NCI-H146 (cell line): ENCODE measurements at places on chromosomes 12 and 14.

GRCh38 chr12:62003701-62004100, 256.5 kb upstream of the USP15 start:
- DNase-seq: no peak

DNA sequence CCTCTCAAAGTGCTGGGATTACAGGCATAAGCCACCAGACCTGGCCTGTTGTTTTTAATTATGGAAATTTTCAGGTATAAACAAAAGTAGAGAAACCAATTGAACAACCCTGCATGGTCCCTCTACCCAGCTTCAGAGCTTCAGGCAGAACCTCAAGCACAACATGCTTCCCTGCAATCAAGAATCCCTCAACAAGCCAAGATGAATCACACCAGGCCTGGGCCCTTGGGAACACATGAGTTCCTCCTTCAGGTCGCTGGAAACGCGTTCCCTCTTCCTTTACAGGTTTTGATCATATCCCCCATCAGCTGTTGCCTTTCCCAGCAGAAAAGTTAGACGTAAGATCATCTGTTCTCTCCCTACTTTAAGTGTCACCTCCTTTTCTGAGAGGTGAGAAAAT, 20.5 kb upstream of the CORO1C start:
- DNase-seq: no peak

DNA sequence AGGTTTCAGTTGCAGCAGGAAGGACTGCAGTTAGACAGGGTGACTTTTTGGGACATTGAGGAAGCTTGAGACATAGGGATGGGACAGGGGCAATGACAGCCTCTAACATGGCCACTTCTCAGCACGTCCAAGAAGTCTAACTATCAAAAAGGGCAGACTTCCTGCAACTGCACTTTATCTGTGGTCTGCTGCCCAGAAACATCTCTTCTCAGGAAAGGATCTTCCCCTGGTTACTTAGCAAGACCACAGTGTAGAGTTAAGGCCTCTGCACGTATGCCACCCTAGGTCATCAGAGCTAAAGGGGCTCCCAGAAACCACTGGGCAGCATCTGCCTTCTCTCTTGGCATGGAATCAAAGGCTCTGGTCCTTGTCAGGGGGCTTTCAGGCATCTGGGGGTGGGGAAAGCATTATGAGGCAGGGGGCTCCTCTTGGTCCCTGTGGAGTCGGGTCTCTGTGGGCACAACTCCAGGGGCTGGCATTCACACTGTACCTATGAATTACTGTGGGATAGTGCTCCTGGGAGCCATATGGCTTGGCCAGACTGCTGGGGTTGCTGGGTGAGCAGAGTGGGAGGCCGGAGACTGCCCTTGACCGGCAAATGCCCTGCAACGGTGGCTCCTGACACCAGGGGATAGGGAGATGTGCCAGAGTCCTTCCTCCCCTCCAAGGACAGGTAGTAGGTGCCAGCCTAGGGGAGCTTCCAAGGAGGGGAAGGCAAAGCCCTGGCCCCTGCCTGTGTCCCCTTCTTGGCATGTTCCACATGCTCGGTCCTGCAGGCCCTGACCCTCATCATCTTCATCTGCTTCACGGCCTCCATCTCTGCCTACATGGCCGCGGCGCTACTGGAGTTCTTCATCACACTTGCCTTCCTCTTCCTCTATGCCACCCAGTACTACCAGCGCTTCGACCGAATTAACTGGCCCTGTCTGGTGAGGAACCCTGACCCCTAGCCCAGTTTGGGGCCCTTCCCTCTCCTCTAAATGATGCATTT, 1.0 kb downstream of the CMTM5 start:
- no peak for DNase-seq

GRCh38 chr14:95533822-95534221, 1.0 kb upstream of the GLRX5 start:
- no peak for DNase-seq

DNA sequence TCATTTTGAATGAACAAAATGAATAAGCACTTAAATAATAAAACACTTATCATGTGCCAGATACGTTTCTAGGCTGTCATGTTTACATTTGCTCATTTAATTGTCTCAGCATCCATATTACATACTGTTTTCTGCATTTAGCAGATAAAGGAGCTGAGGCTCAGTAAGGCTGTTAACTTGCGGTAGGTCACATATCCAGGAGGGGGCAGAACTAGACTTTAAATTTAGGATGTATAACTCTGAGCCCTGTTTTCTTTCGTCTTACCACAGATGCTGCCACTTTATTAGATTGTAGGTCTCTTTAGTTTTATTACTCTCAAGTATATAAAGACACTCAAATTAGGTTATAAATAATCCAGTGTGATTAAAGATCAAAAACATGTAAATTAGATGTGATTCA, 17.7 kb downstream of the IRAK4 start:
- peak; percentile 17 for DNase-seq

GRCh38 chr12:53899230-53899629, 39.4 kb upstream of the HOXC13 start:
- no peak for DNase-seq

DNA sequence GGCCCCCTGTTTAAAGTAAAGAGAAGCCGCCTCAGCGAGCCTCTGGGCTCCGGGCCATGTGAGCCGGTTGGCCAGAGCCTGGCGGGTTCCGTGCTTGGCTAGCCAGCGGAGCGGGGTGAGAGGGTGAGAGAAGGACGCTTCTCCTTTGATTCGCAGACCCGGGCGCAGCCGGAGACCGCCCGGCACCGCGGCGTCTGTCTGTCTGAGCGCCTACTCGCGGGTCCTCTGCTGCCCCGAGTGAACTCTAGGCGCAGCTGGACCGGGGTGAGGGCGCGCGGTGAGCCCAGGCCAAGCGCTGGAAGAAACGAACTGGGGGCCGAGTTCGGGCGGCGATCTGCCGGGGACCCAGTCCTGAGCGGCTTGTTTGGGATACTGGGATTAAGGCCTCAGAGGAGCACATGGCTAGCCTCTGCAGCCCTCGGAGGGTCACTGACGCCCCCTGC, 41.4 kb upstream of the TBX5 start:
- DNase-seq: no peak

GRCh38 chr12:5807090-5807414, 138.0 kb downstream of the ANO2 start:
- no peak for DNase-seq

DNA sequence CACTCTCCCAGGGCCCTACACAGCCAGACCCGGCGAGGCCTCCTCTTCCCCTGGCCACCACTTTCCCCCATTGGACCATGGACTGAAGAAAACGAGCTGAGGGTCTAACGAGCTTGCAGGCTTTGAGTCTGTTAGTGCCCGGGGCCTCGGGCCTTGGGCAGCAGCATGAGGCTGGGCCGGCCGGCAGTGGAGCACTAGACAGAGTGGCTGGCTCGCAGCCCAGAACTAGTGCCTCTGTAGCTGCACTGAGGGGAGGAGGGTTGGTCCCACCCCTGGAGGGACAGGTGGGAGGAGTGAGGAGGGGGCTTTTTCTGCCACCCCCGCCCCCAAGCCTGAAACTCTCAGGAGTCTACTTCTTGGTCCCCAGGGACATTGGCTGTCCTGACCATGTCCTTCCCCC, 38.7 kb downstream of the SLC6A12 start:
- no peak for DNase-seq

GRCh38 chr14:37434867-37435266, 160.2 kb downstream of the FOXA1 start:
- no peak for DNase-seq

DNA sequence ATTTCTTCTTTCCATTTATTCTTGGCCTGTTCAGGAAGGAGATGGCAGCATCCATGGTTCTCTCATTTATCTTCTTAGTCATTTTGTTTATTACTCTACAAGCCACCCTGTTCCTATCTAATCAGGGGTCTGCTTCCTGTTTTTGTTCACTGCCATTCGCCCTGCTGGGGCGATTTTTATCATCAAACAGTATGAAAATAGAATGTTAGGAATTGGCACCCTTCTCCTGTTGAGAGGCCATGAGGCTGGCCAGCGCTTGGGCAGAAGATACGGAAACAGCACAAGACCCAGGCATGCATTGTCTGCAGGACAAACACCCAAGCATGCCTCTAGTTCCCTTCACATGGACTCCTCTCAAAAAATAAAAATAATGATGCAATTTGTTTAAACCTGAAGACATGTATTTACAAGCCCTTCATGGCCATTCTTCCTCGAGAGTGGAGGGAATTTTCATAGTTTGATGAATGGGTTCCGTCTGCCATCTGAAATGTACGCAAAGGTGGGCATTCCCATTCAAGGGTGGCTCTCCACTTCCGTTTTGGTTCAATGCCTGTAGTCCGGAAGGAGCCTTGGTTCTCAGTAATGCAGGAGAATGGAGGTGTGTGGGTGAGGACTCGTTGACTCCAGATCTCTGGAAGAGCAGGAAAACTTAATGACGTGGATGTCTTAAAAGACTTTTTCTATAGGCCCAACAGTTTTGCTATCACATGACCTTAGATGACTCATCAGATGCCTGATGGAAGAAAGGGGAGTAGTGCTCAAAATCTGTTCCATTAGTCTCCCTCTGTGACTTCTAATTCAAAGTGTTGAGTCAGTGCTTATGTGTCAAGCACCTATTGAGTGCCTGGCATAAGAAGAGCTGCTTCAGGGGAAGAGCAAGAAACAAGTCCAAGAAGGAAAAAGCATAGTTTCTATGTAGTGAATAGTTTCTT, 252.4 kb upstream of the TBX3 start:
- DNase-seq: no peak

DNA sequence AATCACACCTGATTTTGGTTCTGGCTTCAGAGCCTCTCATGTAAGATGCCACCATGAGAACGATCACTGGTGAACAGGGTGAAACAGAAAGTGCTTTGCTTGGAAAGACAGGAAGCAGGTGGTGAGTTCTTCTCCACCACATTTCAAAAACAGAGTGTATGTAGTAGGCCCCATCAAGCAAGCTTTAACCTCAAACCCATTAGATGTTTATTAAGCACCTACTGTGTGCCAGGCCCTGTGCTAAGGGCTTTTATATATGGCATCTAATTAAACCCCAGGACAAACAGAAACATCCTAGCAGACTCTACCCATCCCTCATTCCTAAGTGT, 47.8 kb upstream of the MED13L start:
- DNase-seq: no peak

DNA sequence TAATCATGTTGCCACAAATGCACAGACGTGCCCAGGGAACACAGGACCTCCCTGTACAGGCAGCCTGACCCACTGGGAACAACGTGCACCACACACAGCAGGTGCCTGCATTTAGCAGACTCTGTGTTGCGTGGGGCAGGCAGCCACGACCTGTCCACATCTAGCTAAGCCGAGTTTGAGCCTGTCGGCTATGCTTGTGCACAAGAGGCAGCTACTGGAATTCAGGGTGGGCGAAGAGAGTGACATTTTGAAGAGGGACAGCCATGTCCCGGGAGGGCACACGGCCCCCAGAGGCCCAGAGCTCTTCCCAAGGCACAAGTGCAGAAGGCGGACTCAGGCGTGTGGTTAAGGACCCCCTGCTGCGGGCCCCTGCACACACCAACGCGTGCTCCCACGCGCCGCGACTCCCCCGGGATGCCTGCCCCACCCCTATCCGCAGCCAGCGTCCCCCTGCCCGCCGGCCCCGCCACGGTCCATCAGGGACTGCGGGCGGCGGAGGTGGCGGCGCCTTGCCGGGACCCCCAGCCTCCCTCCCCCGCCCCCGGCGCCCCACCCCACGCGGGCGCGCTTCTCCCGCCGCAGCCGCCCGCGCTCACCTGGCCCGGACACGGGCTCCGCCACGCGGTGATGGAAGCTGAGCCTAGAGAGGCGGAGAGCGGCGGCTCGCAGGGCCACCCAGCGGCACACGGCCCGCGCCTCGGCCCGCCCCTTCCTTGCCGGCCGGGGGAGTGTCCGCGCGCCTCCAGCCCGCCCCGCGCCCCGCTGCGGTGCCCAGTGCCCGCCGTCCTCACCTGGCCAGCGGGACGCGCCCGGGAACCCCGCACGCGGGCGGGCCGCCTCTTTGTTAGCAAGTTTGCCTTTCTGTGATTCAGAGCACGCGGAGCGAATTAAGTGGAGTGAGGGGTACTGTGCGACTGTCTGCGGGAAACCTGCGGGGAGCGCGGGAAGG, 125.3 kb upstream of the PRMT8 start:
- DNase-seq: peak; percentile 85

DNA sequence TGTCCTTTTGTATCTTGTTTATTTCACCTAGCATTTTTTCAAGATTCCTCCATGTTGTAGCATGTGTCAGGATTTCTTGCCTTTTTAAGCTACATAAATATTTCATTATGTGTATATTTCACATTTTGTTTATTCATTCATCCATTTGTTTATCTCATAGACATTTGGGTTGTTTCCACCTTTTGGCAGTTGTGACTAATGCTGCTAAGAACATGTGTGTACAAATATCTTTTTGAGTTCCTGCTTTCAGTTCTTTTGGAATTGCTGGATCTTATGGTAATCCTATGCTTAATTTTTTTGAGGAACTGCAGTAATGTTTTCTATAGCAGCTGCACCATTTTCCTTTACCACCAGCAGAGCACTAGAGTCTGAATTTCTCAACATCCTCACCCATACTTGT, 62.4 kb downstream of the SCN8A start:
- no peak for DNase-seq

DNA sequence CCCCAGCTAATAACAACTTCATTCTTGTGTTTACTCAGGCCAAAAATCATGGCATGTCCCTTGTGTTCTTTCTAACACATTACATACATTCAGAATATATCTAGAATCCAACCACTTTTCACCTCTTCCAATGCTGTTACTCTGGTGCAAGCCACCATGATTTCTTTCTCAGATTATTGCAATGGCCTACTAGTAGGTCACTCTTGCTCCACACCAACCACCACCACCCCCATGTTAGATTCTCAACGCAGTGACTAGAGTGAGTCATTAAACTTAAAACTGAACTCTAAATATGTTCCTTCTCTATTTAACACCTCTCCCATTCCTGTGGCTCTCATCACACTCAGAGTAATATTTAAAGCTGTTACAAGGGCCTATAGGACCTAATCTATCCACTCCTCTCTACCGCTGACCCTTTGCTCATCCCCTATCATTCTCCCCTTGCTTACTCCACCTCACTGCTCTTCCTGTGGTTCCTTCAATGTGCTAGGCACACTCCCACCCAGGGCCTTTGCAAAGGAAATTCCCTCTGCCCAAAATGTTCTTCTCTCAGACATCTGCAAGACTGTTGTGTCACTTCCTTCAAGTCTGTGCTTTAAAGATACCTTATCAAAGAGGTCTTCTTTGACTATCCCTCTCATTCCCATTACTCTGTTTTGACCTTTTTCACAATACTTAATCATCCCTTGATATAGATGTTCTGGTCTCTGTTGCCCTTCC, 6.6 kb downstream of the RTN1 start:
- DNase-seq: no peak

DNA sequence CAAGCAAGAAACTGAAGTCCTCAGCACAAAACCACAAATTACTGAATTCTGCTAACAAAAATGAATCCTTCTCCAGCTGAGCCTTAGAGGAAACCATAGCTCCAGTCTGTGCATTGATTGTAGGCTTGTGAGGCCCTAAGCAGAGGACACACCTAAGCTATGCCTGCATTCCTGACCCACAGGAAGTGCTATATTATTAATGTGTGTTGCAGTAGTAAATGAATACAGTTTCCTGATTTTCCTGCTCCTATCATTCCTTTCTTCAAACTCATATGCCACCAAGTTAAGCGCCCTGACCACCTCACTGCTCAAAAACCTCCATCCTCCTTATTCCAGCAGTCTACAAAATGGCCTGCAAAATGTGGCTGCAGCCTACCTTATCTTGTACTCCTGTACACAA, 151.9 kb upstream of the ABCD2 start:
- DNase-seq: no peak

- no peak for DNase-seq
Measured at GRCh38 chr12:12722435-12723148, 5.4 kb downstream of the CDKN1B start.
